Fibroblast of mammary gland (primary cell): ENCODE measurements at places on chromosomes 4 and X.

DNA sequence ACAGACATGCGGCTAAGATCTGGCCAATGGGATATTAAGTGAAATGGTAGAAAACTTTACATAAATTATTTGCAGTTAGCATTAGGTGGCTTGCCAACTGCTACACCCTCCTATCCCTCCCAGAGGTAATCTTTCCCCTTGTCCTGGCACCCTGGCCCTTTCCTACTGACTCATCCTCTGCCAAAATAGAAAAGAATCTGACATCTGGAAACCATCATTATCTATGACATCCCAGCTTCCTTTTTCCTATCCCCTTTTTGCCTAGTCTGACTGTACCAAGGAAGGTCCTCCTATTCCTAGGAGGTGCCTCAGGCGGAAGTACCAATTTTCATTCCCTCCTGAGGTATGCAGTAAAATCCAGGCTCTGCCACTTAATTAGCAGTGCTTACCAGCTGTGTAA is 163.6 kb upstream of the KLF3 start:
- peak; percentile 44 for DNase-seq

- DNase-seq, result no peak
Observed at GRCh38 chr4:81546777-81547176, 75.1 kb upstream of the RASGEF1B start.

DNA sequence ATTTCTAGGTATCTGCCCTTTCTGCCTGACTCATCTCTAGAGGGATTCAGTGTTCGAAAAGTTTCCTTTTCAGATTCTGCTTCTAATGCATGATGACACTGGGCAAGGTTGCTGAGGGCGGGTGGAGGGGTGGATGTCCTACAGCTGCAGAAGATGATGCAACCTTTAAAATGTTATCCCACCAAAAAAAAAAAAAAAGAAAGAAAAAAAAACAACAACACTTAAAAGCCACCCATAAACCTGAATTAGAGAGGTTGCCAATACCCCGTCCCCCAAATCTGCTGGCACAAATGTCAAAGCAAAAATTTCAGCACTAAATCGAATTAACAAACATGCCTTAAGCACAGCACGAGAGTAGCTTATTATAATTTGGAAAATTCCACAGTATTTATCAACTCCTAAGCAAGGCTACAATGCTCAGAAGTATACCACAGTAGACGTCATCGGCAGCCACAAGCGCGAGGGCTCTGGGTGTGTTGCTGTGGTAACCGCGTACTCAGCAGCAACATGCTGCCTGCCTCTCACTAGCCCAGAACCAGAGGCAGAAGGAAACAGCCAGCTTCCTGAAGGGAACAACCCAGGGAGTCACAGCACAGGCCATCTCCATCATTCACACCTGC is 167.5 kb upstream of the MAP3K15 start:
- DNase-seq, result peak; percentile 93

GRCh38 chr4:1748465-1748995 is 27.2 kb downstream of the TACC3 start:
- DNase-seq, result peak; percentile 54

- no peak for DNase-seq
Observed at GRCh38 chr4:29948858-29949257, 771.3 kb upstream of the PCDH7 start.

GRCh38 chr4:26005764-26006163 is 91.7 kb downstream of the SMIM20 start:
- DNase-seq, result no peak

- DNase-seq, result peak; percentile 29
Observed at GRCh38 chr4:159433337-159433736, 330.5 kb downstream of the RAPGEF2 start.

- no peak for DNase-seq
Observed at GRCh38 chrX:23557070-23557469, 110.2 kb upstream of the PRDX4 start.

DNA sequence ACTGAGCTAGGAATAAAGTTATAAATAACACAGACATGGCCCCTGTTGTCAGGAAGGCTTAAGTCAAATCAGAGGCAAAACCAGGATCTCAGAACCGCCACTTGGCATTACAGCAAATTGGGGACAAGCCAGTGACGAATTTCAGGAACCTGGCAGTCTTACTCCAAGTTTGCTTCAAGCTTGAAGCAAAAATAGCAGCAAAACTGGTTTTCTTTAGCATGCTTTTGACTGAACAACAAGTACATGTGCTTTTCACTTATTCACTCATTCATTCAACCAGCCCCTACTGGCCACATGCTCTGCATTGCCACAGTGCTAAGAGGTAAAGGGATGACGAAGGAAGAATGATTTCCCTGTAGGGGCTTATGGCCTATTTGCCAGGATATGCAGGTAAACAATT is 253.9 kb upstream of the PPARGC1A start:
- DNase-seq, result no peak

GRCh38 chr4:37549041-37549440 is 137.1 kb downstream of the RELL1 start:
- peak; percentile 78 for DNase-seq

- DNase-seq, result no peak
Observed at GRCh38 chrX:74063426-74064155, 240.4 kb upstream of the ZCCHC13 start.

GRCh38 chr4:106268786-106269185 is 47.2 kb downstream of the TBCK start:
- no peak for DNase-seq

- DNase-seq, result no peak
Observed at GRCh38 chr4:17477774-17478472, 34.0 kb downstream of the QDPR start.

- DNase-seq, result no peak
Observed at GRCh38 chrX:120755066-120755846, 120.4 kb downstream of the CT47B1 start.

- no peak for DNase-seq
Observed at GRCh38 chr4:40838742-40839141, 89.0 kb downstream of the NSUN7 start.

DNA sequence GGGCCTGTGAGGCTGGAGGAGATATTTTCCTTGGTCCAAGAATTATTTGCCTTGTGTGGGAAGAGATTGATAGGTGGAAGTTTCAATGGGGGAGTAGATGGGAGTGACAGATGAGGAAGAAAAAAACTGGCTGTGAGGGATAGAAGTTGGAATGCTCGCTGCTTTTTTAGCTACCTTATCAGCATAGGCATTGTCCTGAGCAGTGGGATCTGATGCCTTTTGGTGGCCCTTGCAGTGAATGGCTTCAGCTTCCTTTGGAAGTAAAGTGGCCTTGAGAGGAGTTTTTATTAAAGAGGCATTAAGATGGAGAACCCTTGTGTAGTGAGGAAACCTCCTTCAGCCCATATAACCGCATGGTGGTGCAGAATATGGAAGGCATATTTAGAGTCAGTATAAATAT is 16.0 kb downstream of the KLKB1 start:
- no peak for DNase-seq

- no peak for DNase-seq
Observed at GRCh38 chr4:73345399-73345975, 58.6 kb upstream of the ALB start.

GRCh38 chr4:65311120-65311519 is 359.2 kb downstream of the EPHA5 start:
- no peak for DNase-seq

- no peak for DNase-seq
Observed at GRCh38 chr4:11597506-11597905, 168.8 kb upstream of the HS3ST1 start.

- DNase-seq, result no peak
Observed at GRCh38 chr4:74367656-74368290, 2.8 kb downstream of the EREG start.

DNA sequence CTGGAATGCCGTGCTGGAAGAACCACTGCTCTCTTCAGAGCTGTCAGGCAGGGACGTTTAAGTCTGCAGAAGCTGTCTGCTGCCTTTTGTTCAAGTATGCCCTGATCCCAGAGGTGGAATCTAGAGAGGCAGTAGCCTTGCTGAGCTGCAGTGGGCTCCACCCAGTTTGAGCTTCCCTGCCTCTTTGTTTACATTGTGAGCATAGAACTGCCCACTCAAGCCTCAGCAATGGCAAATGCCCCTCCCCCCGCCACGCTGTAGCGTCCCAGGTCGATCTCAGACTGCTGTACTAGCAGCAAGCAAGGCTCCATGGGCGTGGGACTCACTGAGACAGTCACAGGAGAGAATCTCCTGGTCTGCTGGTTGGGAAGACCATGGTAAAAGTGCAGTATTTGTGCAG is 34.8 kb upstream of the MUC7 start:
- no peak for DNase-seq

DNA sequence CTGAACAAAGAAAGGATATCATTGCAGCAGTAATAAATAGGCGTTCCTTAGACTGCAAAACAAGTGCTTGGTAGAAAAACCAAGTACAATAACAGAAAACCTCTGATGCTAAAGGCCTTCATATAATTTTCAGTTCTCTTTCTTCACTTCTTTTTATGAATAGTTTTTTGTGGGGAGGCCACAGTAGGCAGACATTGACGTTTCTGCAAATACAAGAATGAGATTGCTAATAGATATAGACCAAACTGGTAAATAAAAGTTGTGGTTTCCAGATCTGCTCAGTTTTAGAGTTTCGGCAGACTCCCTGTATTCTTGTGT is 57.0 kb upstream of the RAP1GDS1 start:
- no peak for DNase-seq

DNA sequence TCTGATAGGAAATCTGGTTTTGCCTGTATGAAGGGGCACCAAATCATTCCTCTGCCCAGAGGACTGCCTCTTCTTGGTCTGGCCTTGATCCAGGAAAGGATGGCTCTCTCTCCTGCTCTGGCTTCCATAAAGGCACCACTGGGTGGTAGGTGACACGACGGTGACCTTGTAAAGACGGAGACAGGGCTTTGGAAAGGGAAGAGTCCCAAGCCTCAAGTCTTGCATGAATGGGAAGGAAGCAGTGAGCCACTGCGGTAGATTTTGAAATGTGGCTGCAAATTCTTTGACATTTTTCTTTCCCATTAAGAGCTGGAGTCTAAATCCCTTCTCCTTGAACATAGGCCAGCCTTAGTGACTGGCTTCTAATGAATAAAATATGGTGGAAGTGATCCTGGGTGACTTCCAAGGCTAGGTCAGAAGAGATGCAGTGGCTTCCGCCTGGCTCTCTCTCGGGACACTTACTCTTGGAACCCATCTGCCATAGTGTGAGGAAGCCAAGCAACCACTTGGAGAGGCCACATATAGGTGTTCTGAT is 347.4 kb downstream of the BCOR start:
- no peak for DNase-seq

DNA sequence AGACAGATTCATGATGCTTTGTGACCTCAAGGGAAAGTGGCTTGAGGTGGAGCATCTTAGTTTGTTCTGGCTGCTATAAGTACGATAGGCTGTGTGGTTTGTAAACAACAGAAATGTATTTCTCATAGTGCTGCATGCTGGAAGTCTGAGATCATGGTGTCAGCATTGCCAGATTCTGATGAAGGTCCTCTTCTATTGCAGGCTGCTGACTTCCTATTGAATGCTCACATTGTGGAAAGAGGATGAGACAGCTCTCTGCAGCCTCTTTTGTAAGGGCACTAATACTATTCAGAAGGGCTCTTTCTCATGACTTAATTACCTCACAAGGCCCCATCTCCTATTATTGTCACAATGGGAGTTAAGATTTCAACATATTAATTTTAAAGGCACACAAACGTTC is 1674.0 kb upstream of the PCDH7 start:
- DNase-seq, result peak; percentile 57

- peak; percentile 95 for DNase-seq
Observed at GRCh38 chr4:112857461-112857860, 192.0 kb upstream of the ANK2 start.

- no peak for DNase-seq
Observed at GRCh38 chr4:8238036-8238511, 31.5 kb upstream of the HTRA3 start.

GRCh38 chr4:9841072-9841471 is 59.6 kb downstream of the DRD5 start:
- no peak for DNase-seq

- DNase-seq, result no peak
Observed at GRCh38 chr4:24896977-24897376, 15.9 kb downstream of the CCDC149 start.

GRCh38 chr4:182705389-182705788 is 211.8 kb downstream of the DCTD start:
- DNase-seq, result no peak

DNA sequence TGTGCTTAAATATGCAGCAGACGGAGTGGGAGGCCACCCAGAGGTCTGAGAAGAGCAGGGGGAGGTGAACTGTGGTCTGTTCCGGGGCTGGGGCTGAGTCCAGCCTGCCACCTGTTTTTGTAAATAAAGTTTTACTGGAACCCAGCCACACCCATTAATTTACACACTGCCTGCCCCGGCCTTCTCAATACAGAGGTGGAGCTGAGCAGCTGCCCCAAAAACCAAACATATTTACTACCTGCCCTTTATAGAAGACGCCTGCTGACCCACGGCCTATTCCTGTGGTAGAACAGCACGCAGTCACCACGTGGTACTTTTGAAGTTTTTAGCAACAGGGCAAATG is 45.9 kb downstream of the FGFRL1 start:
- DNase-seq, result no peak

- peak; percentile 62 for DNase-seq
Observed at GRCh38 chr4:95095348-95095974, 337.7 kb downstream of the BMPR1B start.

DNA sequence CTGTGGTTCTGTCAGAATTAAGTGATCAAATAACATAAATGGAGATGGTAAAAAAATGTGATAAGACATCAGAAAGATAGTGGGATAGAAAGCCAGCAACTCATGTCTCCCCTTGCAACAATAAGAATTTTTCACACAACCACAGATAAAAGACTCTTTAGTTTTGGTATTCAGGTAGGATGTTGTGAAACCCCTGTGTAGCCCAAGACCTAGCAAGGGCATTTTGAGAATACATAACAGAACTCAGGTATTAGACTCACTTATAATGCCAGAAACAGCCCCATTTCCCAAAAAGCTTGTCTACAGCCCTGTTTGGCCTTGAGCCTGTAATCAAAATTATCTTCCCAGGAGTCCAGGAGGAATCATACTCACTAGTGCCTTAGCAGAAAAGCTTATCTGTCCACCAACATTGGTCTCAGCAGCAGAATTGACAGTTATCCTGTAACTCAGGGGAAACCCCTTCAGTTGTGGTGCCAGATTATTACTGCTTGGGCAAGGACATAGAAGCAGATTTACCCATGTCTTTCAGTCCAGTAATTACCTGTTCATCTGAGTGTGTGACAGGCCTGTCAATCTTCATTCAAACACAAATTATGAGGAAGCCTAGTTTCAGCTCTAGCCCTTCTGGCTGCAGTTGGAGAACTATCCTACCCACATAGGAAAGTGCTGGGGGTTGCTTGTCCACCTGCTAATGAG is 41.0 kb upstream of the UGT2B17 start:
- DNase-seq, result no peak

DNA sequence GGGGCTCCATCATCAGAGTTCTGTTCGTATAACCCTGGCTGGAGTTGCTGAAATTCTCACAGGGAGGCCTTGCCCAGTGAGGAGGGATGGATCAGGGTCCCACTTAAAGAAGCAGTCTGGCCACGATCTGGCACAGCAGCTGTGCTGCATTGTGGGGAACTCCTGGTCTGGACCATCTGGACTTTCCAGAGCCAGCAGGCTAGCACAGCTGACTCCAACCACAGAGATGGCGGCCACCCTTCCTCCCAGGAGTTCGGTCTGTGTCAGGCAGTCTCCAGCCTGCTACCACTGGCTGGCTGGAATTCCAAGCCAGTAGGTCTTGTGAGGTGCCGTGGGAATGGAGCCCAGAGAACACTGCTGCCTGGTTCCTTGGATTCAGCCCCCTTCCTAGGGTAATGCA is 62.0 kb downstream of the SLAIN2 start:
- no peak for DNase-seq
